ENCODE measurements at places on chromosomes 6 and 20.

- no peak for DNase-seq
Measured at GRCh38 chr20:31712564-31713311, 9.9 kb downstream of the BCL2L1 start.

- no peak for DNase-seq
Measured at GRCh38 chr20:48957533-48957932, 36.0 kb downstream of the ARFGEF2 start.

- no peak for DNase-seq
Measured at GRCh38 chr6:134063121-134063965, 10.9 kb upstream of the SLC2A12 start.

DNA sequence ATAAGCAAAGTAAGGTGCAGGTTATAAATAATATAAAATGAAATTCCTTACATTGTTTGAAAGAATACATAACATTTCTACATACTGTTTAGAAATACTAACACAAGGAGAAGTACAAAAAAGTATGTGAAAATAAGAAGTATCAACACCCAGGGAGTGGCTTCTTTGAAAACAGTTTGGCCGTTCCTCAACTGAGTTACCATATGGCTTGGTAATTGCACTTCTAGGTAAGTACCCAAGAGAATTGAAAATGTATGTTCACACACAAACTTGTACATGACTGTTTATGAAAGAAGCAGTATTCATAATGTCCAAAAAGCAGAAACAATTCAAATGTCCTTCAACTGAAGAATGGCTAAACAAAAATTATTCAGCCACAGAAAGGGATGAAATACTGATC, 30.7 kb downstream of the PAK5 start:
- no peak for DNase-seq

DNA sequence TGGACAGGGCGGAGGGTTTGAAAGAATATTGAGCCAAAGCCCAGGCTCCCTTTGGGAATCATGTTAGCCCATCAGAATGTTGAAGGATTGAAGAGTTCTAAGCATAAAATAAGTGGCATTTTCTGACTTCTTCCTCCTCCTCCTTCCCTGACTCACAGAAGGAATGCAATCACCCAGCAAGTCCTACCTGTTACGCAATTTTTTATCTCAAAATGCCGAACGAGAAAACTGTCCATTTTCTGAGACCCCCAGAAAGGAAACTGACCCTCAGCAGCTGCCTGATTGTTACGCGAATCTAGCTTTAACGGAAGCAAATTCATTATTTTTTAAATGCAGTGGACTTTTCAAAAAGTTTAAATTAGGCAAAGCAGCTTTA, 4.7 kb upstream of the DNAJC5 start:
- DNase-seq: no peak

DNA sequence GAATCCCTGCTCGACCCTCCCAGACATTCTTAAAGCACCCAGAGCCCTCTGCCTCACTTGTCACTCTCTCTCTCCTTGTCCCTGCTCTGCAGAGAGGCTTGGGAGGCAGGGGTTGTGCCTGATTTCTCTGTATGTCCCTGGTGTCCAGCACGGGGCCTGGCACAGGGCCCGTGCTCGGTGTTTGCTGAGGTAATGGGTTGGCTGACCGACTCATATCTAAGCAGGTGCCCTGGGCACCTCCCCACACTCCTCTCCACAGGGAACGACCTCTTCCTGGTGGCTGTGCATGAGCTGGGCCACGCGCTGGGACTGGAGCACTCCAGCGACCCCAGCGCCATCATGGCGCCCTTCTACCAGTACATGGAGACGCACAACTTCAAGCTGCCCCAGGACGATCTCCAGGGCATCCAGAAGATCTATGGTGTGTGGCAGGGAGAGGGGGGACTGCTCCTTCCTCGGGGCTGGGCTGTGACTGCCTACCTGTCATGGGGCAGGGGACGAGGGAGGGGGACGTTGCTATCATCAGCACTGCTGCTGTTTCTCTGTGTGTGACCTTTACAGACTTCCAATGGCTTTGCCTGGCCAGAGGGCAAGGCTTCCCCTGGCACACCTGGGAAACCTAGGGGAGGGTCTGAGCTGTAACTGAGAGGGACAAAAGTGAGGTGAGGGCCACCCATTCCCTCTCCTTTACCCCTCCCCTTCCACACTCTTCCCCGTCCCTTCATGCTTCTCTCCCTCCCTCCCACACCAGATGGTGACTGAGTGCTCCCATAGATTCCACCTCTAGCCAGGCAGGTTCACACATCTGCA, 14.2 kb downstream of the MMP24OS start:
- no peak for DNase-seq

GRCh38 chr6:28979679-28980078, 25.4 kb downstream of the ZNF311 start:
- DNase-seq: no peak

DNA sequence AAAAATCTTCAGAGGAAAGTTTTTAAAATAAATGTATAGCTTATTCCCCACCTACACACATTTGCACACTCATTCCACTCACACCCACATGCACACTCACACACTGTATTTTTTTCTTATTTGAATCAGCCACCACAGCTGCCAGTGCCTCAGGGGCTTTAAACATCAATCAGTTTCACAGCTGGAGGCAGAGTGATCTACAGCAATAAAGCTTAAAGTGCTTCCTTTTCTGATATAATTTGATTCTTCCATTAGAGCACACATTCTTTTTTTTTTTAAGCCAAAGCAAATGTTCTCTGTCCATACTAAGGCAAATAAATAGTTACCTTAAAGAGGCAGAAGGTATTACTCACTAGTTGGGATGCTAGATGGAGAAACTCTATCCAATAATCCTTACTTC, 498.8 kb upstream of the POU3F2 start:
- no peak for DNase-seq

GRCh38 chr20:22522701-22523100, 61.7 kb downstream of the FOXA2 start:
- DNase-seq: no peak

GRCh38 chr6:155177363-155177961, 86.4 kb upstream of the CLDN20 start:
- DNase-seq: no peak

DNA sequence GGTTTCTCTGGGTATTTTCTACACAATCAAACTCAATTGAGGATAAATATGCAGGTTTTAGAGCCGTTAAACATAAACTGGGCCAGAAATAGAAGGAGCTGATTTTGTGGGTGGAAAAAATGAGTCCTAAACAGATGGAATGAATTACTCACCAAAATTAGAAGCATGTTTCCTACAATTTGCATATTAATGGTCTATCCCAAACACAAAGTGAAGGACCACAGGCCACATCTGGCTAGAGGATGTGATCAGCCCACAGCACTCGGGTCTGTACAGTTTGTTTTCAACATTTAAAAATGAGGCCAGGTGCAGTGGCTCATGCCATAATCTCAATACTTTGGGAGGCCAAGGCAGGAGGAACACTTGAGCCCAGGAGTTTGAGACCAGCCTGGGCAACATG, 296.3 kb downstream of the PREX1 start:
- no peak for DNase-seq

DNA sequence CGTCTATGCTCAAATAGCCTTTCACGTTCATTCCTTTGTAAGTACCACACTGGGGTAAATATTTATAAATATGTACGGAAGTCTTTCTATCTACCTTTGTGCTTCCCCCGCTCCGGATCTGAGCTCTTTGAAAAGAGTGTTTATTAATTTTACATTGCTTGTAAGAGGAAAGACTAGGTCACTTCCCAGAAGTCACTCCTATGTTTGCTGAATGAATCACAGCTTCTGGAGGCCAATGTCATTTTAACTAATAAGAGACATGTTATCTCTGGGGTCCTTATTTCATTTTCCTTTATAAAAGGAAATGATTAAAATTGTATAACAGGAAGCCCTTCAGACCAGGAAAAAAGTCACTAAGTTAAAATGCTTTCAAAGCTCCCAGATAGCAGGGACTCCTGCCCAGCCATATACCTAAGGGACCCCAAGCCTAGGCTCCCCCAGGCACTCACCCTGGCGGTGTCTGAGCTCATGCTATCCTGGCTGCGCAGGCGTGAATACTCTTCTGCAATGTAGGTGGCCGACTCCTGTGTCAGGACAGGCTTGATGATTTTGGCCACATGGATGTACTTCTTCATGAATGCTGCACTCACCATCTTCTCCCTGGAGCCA, 12.6 kb downstream of the MCM3 start:
- no peak for DNase-seq

- DNase-seq: no peak
Measured at GRCh38 chr20:45951925-45952834, 17.7 kb downstream of the PCIF1 start.

GRCh38 chr6:111110036-111110435, 22.7 kb downstream of the SLC16A10 start:
- DNase-seq: no peak

GRCh38 chr6:83463886-83464285, 33.0 kb upstream of the ME1 start:
- DNase-seq: no peak

DNA sequence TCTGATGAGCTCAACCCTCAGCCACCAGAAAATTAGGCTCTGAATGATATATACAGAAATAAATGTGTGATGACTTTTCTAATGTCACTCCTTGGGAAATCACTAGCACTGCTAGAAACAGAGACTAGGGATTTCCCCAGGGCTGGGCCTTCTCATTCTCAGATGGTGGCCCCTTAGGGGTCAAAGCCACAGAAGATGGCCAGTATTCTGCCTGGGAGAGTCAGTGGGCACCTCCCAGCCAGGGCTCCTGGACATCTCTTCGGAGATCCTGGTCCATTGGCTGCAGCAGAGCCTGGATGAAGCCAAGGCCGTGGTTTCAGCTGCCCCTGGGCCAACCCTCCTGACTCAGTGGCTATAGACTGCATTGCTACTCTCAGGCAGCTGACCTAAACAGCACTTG, 276.9 kb upstream of the SUPT3H start:
- DNase-seq: no peak

GRCh38 chr6:152004036-152004566, 196.6 kb downstream of the ESR1 start:
- DNase-seq: no peak

DNA sequence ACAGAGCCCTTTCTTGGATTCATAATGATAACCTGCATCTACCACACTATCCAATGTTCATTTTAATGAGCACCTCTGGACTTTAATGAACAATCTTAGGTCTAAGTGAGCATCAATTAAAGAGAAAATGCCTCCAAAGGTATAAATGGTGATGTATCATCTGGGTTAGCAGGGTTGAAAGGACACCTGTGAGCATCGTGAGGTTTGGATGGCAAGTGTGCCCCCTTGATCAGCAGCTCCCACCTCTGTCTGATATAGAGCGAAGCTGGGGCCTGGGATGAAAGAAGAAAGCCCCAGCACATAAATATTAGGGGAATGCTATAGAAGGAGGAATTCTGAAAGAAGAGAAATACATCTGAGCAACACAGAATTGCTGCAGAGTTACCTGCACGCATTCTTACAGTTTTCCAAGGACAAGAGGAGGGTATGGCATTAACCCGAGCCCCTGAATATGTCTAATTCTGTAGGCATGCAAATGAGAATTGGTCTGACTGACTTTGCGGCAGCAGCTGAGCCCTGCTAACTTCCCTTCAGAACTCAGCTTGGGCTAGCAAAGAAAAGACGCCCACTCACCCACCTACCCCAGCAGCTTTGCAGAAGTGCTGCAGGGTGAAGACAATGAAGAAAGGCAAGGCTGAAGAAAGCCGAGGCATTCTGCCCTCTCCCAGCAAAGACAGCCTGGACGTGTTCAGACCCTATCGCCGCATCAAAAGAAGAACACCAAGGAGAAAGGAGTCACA, 136.2 kb downstream of the GMPR start:
- DNase-seq: no peak

GRCh38 chr20:42886801-42887200, 302.9 kb downstream of the PTPRT start:
- DNase-seq: no peak

- DNase-seq: no peak
Measured at GRCh38 chr20:57651881-57652605, 31.8 kb upstream of the ZBP1 start.

- no peak for DNase-seq
Measured at GRCh38 chr6:82836022-82836575, 229.5 kb downstream of the UBE3D start.

- DNase-seq: no peak
Measured at GRCh38 chr6:87541744-87542143, 48.0 kb downstream of the RARS2 start.

GRCh38 chr6:88945415-88946008, 17.9 kb downstream of the RNGTT start:
- DNase-seq: no peak

GRCh38 chr6:135193221-135193620, 12.1 kb downstream of the MYB start:
- no peak for DNase-seq

- no peak for DNase-seq
Measured at GRCh38 chr6:115986026-115986425, 74.7 kb downstream of the FRK start.

DNA sequence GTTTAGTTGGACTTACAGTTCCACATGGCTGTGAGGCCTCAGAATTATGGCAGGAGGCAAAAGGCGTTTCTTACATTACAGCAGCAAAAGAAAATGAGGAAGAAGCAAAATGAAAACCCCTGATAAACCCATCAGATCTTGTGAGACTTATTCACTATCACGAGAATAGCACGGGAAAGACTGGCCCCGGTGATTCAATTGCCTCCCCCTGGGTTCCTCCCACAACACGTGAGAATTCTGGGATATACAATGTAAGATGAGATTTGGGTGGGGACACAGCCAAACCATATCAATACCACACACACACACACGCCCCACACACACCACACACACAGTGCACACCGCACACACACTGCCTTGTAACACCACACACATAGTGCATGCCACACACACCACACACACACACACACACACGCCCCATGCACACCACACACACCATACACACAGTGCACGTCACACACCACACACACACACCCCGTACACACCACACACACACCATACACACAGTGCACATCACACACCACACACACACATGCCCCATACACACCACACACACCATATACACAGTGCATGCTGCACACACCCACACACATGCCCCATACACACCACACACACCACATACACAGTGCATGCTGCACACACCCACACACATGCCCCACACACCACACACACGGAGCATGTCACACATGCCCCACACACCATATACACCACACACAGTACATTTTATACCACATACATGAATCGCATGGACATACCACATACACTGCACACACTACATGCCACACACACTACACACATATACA, 310.5 kb downstream of the TAF4 start:
- DNase-seq: no peak

Data from stimulated activated CD8-positive, alpha-beta memory T cell treated with anti-CD3 and anti-CD28 coated beads, Interleukin-15, amount 100 ng/mL, for 24 hours (primary cell).